Stimulated activated memory B cell treated with anti-CD40 and anti-IgM and Interleukin-4, amounts not matched to agents 10 μg/mL and 1 μg/mL and 100 μg/mL, for 72 hours (primary cell): ENCODE measurements at places on chromosomes 7 and 10.

DNA sequence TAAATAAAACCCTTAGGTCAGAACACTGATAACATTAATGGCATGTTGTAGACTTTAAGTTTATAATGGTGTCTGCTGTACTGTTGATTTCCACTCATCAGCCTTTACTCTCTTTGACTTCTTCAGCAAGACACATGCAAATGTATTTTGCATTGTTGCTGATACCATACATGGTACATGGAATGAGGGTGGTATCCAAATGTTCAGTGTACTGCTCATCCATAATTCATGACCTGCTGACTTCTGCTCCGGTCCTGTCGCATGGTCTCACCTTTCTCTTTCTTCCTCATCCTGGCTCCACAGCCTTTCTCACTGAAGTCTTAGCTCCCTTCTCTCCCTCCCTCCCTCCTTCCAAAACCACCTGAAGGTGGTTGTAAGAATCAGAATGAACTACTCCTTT, 4.7 kb upstream of the CUBN start:
- no peak for ATAC-seq

DNA sequence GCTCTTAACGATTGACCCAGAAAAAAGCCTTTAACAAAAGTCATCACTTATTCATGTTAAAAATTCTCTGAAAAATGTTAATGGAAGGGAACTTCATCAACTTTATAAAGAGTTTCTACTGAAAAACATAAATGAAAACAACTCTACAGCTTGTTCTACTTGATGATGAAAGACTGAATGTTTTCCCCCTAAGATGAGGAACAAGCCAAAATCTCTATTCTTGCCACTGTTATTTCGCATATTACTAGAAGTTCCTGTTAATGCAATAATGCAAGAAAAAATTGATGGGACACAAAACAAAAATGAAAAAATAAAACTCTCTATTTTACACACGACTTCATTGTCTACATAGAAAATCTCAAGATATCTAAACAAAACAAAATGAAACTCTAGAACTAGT, 249.8 kb upstream of the AKR1E2 start:
- no peak for ATAC-seq

DNA sequence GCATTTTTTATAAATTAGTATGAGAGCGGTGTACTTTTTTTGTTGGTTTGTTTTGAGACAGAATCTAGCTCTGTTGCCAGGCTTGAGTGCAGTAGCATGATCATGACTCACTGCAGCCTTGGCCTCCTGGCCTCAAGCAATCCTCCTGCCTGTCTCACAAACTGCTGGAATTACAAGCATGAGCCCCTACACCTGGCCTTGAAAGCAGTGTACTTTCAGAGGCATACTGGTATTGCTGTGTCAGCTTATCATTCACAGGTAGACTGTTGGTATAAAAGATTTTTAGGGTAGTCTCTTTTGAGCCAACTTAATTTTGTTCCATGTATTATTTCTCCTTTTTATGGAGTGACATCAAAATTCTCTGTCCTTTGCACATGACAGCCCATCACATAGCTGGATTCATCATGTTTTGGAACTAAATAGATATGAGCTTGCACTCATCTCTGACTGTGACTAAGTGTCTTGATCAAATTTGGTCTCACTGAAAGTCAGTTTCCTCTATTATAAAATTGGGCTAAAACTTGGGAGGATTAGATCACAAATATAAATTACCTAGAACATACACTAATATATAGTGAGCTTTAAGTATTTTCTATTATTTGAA, 12.4 kb downstream of the GNAT3 start:
- no peak for ATAC-seq

DNA sequence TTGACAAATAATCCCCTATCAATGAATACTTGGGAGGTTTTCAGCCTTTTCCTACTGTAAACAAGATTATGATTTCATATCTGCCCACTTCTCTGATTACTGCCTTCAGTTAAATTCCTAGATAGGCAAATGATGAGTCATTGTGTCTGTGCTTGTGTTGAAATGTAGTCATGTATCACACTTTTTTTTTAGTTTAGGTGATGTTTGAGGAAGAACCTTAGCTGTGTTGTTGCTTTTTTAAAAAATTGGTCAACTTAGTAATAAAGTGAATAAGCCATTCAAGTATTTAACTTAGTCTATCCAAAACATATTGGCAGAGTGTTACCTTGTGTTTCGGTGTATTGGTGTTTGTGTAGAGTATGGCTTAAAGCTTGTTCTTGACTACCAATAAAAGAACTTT, 60.0 kb downstream of the WAC start:
- ATAC-seq, result no peak

DNA sequence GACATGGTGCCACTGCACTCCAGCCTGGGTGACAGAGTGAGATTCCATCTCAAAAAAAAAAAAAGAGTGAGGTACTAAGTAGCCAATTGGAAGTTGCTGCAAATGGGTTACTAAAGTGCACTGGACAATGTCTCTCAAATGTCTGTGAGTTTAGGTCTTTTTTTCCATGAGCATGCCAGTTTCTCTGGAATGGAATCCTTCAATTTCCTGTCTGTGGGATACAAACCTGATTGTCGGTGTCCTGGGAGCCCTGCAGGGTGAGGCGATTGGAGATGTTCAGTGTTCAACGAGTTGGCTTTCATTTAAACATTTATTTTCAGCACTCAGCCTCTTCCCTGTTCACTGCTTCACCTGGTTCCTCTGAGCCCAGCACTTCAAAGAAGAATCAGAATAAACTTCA, 5.3 kb upstream of the CALD1 start:
- ATAC-seq, result no peak

GRCh38 chr7:90931986-90932916, 332.0 kb upstream of the FZD1 start:
- ATAC-seq, result peak; percentile 56

DNA sequence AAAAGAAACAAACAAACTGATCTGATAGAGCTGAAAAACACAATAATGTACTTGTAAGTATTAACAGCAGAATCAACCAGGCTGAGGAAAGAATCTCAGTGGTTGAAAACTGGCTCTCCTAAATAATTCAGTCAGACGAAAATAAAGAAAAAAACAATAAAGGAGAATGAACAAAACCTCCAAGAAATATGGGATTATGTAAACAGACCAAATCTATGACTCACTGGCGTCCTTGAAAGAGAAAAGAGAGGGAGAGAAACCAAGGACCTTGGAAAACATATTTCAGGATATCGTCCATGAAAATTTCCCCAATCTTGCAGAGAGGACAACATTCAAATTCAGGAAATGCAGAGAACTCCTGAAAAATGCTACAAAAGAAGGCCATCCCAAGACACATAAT, 62.9 kb downstream of the FBXL13 start:
- ATAC-seq, result no peak

DNA sequence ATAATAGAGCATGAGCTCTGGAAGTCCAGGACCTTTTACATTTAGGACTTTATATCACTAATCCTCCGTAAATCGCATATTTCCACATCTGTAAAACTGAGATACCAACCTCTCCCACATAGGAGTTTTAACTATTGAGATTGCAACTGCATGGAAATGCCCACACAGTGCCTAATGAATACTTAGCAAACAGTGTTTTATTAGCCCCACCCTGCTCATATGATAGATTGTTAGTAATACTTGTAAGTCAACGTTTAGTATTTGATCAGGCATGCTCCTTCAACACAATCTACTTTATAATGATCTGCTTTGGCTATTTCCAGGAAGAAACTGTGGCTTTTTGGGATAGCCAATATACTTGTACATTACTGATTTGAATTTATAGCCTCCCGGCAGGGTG, 8.5 kb downstream of the PDZD8 start:
- no peak for ATAC-seq

DNA sequence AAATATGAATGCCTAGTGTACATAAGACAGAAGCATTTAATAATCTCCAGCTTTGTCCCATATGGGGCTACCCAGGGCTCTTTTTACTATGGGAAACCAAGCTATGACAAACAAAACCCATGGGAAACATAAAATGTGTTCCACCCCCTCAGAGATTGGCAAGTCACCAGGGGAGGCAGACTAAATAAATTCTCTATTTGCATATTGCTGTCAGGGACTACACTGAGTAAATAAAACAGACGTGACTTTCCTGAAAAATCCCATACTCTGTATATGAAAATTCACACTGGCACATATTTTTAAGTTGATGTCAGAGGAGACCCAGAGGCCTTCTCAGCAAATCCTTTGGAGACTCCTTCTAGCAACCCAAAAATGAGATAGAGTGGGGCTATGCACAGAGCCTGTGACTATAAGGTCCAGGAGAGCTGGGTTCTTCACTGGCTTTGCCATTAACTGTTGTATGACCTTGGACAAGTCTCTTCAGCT, 44.0 kb upstream of the HPSE2 start:
- ATAC-seq, result no peak

- ATAC-seq, result no peak
Observed at GRCh38 chr10:113865901-113866300, 11.4 kb downstream of the NHLRC2 start.

DNA sequence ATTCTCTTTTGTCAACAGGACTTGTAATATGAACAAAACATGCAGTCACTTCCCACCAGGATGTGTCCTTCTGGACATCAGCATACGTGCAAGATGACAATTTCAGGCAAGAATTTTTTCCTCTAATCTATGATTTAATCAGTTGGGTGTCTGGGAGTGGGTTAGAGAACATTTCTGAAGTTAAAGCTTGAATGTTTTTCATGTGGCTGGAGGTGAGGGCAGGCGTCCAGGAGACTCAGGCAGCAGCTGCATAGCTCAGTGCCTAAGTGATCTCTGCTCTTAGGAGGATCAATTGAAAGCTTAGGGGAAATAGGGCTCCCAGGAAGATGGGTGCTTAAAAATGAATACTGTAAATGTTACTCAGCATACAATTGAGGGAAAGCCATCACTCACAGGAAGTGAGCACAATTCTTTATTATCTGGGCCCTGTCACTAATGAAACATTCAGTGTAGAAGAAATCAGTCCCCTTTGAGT, 457.6 kb upstream of the KLF6 start:
- no peak for ATAC-seq

GRCh38 chr7:115033917-115034459, 112.1 kb downstream of the MDFIC start:
- ATAC-seq, result no peak

DNA sequence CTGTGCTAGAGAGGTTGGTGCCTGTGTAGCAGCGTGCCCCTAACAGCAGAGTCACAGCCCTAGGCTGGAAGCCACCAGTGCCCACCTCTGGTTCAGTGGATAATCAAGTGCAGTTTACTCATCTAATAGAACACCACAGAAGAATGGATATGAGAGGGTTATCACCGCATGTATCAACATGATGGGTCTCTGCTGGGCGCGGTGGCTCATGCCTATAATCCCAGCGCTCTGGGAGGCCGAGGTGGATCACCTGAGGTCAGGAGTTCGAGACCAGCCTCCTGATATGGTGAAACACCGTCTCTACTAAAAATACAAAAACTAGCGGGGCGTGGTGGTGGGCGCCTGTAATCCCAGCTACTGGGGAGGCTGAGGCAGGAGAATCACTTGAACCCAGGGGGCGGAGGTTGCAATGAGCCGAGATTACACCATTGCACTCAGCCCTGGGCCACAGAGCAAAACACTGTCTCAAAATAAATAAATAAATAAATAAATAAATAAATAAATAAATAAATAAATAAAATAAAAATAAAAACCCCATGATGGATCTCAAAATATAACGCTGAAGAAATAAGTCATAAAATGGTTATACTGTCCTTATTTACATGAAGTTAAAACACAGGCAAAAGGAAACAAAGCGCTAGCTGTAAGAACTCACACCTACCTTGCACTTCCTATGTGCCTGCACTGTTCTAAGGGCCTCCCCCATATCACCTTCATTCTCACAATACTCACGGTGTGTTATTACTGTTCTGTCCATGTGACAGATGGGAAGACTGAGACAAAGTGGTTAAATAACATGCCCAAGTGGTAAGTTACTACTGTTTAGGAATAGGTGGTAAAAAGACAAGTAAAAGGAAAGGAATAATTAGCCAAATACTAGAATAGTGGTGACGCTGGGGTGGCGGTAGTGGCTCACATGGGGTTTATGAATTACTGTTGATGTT, 70.9 kb downstream of the AMZ1 start:
- ATAC-seq, result no peak

DNA sequence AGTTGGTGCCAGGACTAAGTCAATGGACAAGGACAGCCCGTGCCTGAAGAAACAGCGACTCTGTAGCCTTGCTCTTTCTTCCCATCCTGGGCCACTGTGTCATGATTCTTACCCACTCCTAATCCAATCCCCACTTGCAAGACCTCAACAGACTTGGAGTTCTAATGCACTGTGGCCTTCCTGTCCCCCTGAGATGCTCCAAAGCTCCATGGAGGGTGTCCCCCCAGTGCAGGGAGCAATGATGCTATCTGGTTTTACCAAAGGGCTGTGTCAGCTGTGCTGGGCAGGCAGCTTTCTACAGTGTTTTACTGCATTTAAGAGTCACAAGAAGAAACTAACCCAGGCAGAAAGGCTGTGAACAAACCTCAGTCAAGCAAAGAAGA, 108.1 kb downstream of the PRKAG2 start:
- ATAC-seq, result no peak

DNA sequence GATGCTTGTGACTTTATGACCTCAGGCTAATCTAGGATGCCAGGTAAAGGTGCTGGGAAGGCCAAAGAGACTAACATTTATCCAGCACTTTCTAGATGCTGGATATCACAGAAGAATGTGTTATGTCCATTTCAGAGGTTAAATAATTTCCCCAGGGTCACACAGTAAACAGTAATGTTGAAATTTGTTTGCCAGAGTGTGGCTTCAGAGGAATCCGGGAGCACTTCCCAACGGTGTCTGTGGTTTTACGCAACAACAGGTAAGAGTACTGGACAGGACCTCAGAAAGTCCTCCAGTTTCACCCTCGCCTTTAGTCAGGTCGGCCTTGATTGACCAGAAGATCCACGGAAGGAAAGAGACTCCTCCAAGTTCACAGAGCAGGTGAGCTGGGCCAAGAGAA, 1.7 kb downstream of the SHTN1 start:
- ATAC-seq, result no peak

GRCh38 chr10:77692782-77693181, 55.2 kb upstream of the KCNMA1 start:
- no peak for ATAC-seq

DNA sequence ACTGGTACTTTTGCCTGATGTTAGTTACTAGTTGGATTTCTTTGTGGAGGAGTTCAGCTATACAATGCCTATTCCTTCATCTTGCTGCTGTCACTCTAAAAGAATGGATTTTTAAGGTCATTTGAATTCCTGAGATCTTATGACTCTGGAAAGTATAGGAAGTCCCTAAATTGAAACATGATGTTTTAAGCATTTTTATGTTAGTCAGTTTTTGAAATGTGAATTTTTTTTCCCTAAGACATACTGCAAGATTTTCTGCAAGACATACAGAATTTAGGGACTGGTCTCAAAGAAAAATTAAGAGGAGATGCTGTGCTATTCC, 355.8 kb downstream of the SUGCT start:
- no peak for ATAC-seq

GRCh38 chr7:66627151-66627681, 1.5 kb upstream of the KCTD7 start:
- ATAC-seq, result no peak

DNA sequence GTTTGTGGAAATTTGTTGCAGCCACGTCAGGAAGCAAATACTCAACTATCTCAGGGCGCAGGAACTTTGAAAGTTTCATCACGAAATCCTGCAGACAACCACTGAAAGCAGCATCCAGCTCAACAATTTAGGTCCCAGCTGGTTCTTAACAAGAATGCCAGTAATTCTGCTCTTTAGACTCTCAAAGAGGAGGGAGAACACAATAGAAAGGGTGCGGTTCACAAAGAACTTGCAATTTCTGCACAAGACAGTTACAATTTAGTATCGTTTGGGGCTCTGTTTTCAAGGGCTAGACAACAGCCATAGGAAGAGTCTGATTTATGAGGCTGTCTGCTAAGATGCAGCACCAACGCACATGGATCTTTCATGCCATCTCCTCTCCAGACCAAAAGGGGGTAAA, 223.1 kb downstream of the FGFR2 start:
- ATAC-seq, result no peak
